ENCODE measurements at places on chromosomes 2 and 18. TPM values are rescaled to one million over a fixed set of nuclear protein-coding genes. Genes with fewer than 3 reads are reported as not detected.
A peak's percentile ranks its signal among the peaks of the same experiment; 100 is the strongest.

GRCh38 chr18:55179835-55180234 lies 220.6 kb upstream of the CCDC68 start:
- DNase-seq, result no peak

DNA sequence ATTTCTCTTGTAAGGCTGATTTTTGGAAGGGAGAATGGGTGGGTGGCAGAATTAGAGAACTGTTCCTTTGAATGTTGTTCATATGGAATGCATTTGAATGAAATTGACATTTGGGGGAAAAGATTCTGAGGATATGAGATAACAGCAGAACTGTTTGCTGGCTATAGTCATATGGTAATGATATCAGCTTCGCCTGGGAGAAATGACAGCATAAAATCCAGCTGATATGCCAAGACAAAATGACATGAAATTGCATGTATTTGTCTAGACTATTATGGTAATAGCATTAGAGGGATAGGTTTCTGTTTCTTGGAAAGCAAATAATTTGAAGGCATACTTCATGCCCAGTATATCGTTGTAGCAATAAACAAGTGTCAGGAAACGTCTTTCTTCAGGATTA lies 150.8 kb upstream of the SPATS2L start:
- no peak for DNase-seq

Gene COL6A3
- polyA plus RNA-seq, result 270 TPM

GRCh38 chr18:77366067-77366719 lies 116.5 kb downstream of the GALR1 start:
- DNase-seq, result no peak

Gene IL1RN
- 0.90 TPM for polyA plus RNA-seq

GRCh38 chr2:233031556-233032500 lies 644 bp upstream of the NEU2 start:
- DNase-seq, result no peak

- no peak for DNase-seq
Measured at GRCh38 chr2:102103992-102104871, 38.3 kb upstream of the IL1R1 start.

- DNase-seq, result no peak
Measured at GRCh38 chr18:51559902-51560287, 362.4 kb upstream of the MEX3C start.

- DNase-seq, result no peak
Measured at GRCh38 chr2:98747888-98748287, 17.0 kb upstream of the MGAT4A start.

DNA sequence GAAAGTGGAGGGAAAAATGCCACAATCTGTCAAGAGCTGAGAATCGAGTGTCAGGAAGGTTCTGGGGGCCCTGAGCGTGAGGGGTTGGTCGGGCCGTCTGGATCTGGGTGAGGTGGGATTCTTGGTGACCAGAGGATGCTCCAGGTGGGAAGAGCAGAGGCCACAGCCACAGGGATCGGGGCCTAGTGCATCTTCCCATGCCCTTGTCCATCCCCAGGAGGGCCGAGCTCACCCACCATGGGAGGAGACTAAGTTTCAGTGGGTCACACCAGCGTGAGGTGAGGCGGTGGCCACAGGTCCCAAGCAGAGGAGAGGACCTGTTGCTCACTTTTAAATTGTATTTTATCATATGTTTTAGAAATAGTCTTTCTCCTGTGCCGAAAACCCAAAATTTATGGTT lies 70.0 kb downstream of the TMEM18 start:
- DNase-seq, result no peak

Gene GAD1
- 0.97 TPM for polyA plus RNA-seq

Gene DYNAP
- polyA plus RNA-seq, result not detected

- DNase-seq, result no peak
Measured at GRCh38 chr2:132979339-132980093, 309.5 kb upstream of the LYPD1 start.

GRCh38 chr2:228655331-228655730 lies 473.8 kb upstream of the SPHKAP start:
- no peak for DNase-seq

DNA sequence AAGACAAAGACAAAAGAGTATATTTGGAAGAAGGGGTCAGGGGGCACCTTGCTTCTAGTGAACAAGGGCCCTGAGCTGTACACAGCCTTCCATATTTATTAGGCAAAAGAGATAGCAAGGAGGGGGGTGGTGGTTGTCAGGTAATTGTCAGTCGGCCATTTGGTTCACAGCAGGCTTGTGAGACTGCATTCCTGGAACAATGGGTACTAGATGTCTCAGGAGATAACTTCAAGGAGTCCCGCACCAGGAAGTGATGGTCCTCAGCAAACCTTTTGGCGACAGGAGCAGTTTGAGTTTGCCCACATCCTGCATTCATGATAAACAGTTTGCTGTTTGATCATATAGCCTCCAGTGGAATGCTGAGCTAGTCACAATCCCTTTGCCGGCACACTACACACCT lies 376.4 kb upstream of the RAB12 start:
- no peak for DNase-seq

Gene HTR2B
- polyA plus RNA-seq, result 13.1 TPM

Gene LYPD6
- 23.3 TPM for polyA plus RNA-seq

Gene G6PC2
- 0.16 TPM for polyA plus RNA-seq

- peak; percentile 20 for DNase-seq
Measured at GRCh38 chr2:227106845-227107759, 56.9 kb downstream of the COL4A4 start.

All from right renal pelvis (tissue), 4 donors.